Left ventricle myocardium inferior (tissue), 1 donor: ENCODE measurements at places on chromosomes 12 and 14. TPM values are rescaled to one million over a fixed set of nuclear protein-coding genes. Genes with fewer than 3 reads are reported as not detected.

GRCh38 chr12:73998894-73999293 is 538.7 kb upstream of the ATXN7L3B start:
- no peaks in the 10 kb centered on the region for H3K27me3 ChIP-seq
- no peak overlapping the region for H3K4me3 ChIP-seq
- no peaks in the 10 kb centered on the region for H3K36me3 ChIP-seq
- no peaks in the 10 kb centered on the region for H3K4me1 ChIP-seq
- no peak for DNase-seq

- no peak overlapping the region for H3K4me3 ChIP-seq
- no peaks in the 10 kb centered on the region for H3K27me3 ChIP-seq
- peaks cover 6% of the 10 kb centered on the region for H3K4me1 ChIP-seq
- H3K36me3 ChIP-seq, result no peaks in the 10 kb centered on the region
- DNase-seq, result no peak
Measured at GRCh38 chr12:47029903-47030302, 49.5 kb upstream of the PCED1B start.

- peaks cover 13% of the 10 kb centered on the region for H3K4me1 ChIP-seq
- no peaks in the 10 kb centered on the region for H3K36me3 ChIP-seq
- H3K27me3 ChIP-seq, result no peaks in the 10 kb centered on the region
- no peak overlapping the region for H3K27ac ChIP-seq
Measured at GRCh38 chr14:31059152-31059924, 33.2 kb upstream of the STRN3 start.

DNA sequence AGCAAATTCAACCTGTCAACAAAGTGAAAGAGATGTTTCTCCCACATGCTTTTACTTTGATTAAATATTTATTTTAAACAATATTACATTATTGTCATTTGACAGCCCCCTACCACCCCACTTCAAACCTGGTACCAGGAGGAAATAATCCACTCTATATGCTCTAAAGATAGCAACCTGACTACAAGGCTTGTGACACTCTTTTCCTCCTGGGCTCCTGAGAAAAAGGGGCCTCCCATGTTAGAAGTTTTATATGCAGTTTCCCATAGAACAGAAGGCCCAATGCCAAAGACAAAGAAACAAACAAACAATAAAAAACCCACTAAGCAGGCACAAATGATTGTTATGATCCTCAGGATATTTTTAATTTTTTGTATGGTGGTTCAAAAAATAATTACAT is 73.6 kb downstream of the RPS29 start:
- no peak for DNase-seq
- H3K27ac ChIP-seq, result no peak overlapping the region
- H3K36me3 ChIP-seq, result no peaks in the 10 kb centered on the region
- no peaks in the 10 kb centered on the region for H3K4me1 ChIP-seq
- H3K27me3 ChIP-seq, result no peaks in the 10 kb centered on the region

DNA sequence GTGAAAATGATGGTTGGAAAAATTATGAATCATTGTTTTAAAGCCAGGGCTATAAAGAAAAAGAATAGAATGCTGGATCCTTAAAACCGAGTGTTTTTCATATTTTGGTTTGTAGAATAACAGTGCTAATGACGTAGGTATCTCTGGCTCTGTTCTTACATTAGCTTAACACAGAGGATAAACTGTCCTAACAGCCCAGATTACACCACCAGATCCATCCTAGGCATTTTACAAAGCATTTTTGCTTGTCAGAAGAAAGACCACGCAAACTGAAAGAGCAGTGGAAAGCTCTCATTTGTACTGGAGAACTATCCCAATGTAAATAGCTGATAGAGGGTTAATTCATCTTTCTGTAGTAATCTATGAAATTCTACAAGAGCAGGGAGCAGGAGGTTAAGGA is 13.6 kb downstream of the IFT81 start:
- peaks cover 60% of the 10 kb centered on the region for H3K36me3 ChIP-seq
- H3K27me3 ChIP-seq, result no peaks in the 10 kb centered on the region
- no peak overlapping the region for H3K27ac ChIP-seq

DNA sequence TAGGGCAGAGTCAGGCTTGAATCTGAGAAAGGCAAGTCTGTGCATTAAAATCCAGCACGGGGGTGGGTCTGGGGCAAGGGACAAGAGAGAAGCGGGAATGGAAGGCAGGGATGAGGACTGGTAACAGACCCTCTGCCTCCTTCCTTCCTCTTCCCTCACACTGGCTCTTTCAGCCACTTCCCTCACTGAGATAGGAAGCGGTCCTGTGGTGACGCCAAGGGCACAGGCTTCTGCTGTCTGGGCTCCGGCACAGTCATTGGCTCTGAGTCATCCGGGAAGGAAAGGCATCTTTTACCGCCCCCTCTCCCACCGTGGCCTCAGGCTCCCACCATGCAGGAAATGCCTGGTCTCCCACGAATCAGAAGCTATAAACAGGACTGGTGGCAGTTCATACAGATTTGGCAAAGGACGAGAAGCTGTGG is 70.2 kb downstream of the ETV6 start:
- peak overlapping the region; percentile 10 for H3K27ac ChIP-seq
- peaks cover 74% of the 10 kb centered on the region for H3K4me1 ChIP-seq
- H3K4me3 ChIP-seq, result no peak overlapping the region
- no peaks in the 10 kb centered on the region for H3K36me3 ChIP-seq
- peak; percentile 28 for DNase-seq
- no peaks in the 10 kb centered on the region for H3K27me3 ChIP-seq

GRCh38 chr12:93825501-93825888 is 148.3 kb downstream of the CRADD start:
- no peaks in the 10 kb centered on the region for H3K27me3 ChIP-seq
- no peak for DNase-seq
- H3K4me1 ChIP-seq, result peaks cover 88% of the 10 kb centered on the region
- peak overlapping the region; percentile 77 for H3K27ac ChIP-seq
- no peaks in the 10 kb centered on the region for H3K36me3 ChIP-seq
- no peak overlapping the region for H3K4me3 ChIP-seq

DNA sequence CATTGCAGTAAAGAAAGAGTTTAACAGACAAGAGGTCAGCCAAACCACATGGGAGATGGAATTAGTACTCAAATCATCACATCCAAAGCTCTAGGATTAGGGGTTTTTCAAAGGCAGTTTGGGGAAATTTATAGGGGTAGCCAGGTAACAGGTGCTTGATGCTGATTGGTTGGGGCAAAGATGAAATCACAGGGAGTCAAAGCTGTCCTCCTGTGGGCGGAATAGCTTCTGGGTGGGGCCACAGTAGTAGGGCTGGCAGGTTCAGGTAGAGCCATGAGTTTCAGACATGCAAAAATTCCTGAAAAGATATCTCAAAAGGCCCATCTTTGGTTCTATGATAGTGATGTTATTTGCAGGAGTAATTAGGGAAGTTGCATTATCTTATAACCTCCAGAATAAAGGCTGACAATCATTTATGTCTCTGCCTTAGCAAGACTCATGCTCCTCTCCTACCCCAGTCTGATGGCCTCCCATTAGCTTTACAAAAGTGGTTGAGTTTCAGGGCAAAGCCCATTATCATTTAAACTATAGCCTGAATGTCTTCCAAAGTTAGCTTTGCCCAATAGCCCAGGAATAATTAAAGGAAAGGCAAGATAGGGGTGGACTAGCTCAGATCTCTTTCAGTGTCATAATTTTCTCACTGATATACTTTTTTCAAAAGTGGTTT is 42.1 kb upstream of the CNTN1 start:
- no peak for DNase-seq
- H3K4me3 ChIP-seq, result no peak overlapping the region
- no peaks in the 10 kb centered on the region for H3K36me3 ChIP-seq
- no peaks in the 10 kb centered on the region for H3K27me3 ChIP-seq
- H3K27ac ChIP-seq, result no peak overlapping the region
- no peaks in the 10 kb centered on the region for H3K4me1 ChIP-seq

GRCh38 chr14:73058922-73059673 is 764 bp downstream of the RBM25 start:
- H3K36me3 ChIP-seq, result no peaks in the 10 kb centered on the region
- no peaks in the 10 kb centered on the region for H3K27me3 ChIP-seq
- peaks cover 63% of the 10 kb centered on the region for H3K4me1 ChIP-seq
- H3K27ac ChIP-seq, result peak overlapping the region; percentile 91
- peak overlapping the region; percentile 87 for H3K4me3 ChIP-seq

DNA sequence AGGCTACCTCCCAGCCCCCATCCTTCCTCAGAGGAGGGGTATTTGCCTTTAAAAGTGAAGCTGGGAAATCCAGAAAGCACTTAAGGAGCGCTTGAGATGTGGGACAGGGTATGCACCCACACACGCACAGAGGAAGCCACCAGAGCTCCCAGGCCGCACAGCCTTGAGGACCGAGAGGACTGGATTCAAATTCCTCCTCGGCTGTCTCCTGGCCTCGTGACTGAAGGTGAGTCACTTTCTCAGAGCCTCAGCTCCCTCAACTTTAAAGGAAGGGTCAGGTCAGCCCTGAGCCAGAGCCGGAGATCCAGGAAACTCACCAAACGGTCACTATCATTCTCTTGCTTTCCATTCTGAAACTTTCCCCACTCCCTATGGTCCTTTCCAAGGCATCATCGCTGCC is 37.6 kb downstream of the BCL11B start:
- no peak overlapping the region for H3K4me3 ChIP-seq

- H3K36me3 ChIP-seq, result no peaks in the 10 kb centered on the region
- no peaks in the 10 kb centered on the region for H3K27me3 ChIP-seq
- no peak for DNase-seq
- H3K4me3 ChIP-seq, result no peak overlapping the region
- H3K27ac ChIP-seq, result no peak overlapping the region
Measured at GRCh38 chr12:60209933-60210332, 614.1 kb downstream of the SLC16A7 start.

DNA sequence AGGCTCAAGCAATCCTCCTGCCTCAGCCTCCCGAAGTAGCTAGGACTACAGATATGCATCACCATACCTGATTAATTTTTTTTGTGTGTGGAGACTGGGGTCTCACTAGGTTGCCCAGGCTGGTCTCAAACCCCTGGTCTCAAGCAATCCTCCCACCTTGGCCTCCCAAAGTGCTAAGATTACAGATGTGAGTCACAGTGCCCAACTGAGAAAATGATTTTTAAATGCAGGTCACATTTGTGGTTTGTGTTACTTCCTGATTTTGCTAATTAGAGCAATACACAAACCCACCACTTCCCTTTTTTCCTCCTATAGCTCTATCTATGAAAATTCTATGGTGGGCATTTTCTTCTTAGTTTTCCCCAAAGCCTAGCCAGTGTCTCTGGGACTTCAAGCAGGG is 45.5 kb upstream of the TMEM263 start:
- peaks cover 50% of the 10 kb centered on the region for H3K27me3 ChIP-seq
- no peaks in the 10 kb centered on the region for H3K36me3 ChIP-seq
- no peaks in the 10 kb centered on the region for H3K4me1 ChIP-seq
- H3K27ac ChIP-seq, result no peak overlapping the region
- no peak overlapping the region for H3K4me3 ChIP-seq

GRCh38 chr12:57240066-57240921 is 10.7 kb downstream of the STAC3 start:
- no peaks in the 10 kb centered on the region for H3K36me3 ChIP-seq
- peaks cover 76% of the 10 kb centered on the region for H3K4me1 ChIP-seq
- H3K4me3 ChIP-seq, result peak overlapping the region; percentile 69

GRCh38 chr12:116226026-116226425 is 51.5 kb downstream of the MED13L start:
- no peak for DNase-seq
- peaks cover 33% of the 10 kb centered on the region for H3K4me1 ChIP-seq
- H3K27me3 ChIP-seq, result no peaks in the 10 kb centered on the region
- no peak overlapping the region for H3K4me3 ChIP-seq

GRCh38 chr12:120842595-120842994 is 61.6 kb downstream of the SPPL3 start:
- no peaks in the 10 kb centered on the region for H3K27me3 ChIP-seq
- no peak overlapping the region for H3K4me3 ChIP-seq
- H3K27ac ChIP-seq, result no peak overlapping the region
- peaks cover 83% of the 10 kb centered on the region for H3K4me1 ChIP-seq
- no peaks in the 10 kb centered on the region for H3K36me3 ChIP-seq
- no peak for DNase-seq

DNA sequence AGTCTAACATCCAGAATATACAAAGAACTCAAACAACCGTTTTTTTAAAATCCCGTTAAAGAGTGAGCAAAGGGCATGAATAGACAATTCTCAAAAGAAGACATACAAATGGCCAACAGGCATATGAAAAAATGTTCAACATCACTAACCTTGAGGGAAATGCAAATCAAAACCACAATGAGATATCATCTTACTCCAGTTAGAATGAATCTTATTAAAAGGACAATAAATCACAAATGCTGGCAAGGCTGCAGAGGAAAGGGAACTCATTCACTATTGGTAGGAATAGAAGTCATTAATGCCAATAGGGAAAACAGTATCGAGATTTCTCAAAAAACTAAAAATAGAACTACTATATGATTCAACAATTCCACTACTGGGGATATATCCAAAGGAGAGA is 520.1 kb downstream of the RMST start:
- H3K27ac ChIP-seq, result no peak overlapping the region
- DNase-seq, result no peak
- no peaks in the 10 kb centered on the region for H3K4me1 ChIP-seq
- H3K27me3 ChIP-seq, result no peaks in the 10 kb centered on the region
- no peak overlapping the region for H3K4me3 ChIP-seq

DNA sequence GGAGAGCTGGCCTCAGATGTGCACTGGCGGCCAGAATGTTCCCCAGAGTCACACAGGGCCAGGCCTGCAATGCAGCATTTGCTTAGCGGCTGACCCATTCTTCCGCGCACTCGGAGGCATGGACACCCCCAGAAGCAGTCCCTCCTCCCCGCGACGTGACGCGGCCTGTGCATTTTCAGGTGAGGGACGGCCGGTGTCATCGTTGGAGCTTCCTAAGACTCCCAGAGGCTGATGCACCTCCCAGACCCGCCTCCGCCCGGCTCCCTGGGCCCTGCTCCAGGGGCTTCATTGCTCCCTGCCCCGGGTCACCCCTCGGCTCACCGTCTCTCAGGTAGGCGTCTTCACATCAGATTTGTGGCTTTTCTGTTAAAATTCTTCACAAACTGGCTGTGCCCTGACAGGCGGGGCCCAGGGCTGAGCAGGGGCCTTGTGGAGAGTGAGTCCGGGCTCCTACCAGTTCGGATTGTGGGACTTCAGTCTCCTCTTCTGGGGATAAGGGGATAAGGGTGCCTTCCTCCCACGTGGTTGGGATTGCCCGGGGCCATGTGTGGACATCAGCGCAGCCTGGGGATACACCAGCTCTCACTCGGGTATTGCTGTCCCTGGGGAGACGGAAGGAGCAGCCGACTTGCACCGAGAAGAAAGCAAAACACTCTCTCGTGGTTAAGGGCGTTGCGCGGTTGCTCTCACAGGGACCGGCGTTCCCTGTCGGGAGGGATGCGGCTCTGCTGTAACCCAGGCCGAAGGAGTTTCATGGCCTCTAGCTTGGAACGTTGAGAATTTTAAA is 249.1 kb downstream of the ADGRD1 start:
- no peaks in the 10 kb centered on the region for H3K4me1 ChIP-seq
- no peak for DNase-seq
- H3K27ac ChIP-seq, result no peak overlapping the region
- H3K4me3 ChIP-seq, result no peak overlapping the region
- no peaks in the 10 kb centered on the region for H3K36me3 ChIP-seq

GRCh38 chr12:20426191-20426590 is 57.9 kb downstream of the PDE3A start:
- H3K4me1 ChIP-seq, result peaks cover 80% of the 10 kb centered on the region
- H3K27ac ChIP-seq, result peak overlapping the region; percentile 77
- H3K27me3 ChIP-seq, result no peaks in the 10 kb centered on the region
- no peaks in the 10 kb centered on the region for H3K36me3 ChIP-seq
- DNase-seq, result peak; percentile 53
- H3K4me3 ChIP-seq, result peak overlapping the region; percentile 1

ATP23 gene
- 7.4 TPM for total RNA-seq

KIF26A gene
- total RNA-seq, result 6.5 TPM

KERA gene
- not detected for total RNA-seq

TPH2 gene
- not detected for total RNA-seq

RNASE3 gene
- not detected for total RNA-seq

ZNF641 gene
- 16.0 TPM for total RNA-seq

TRHDE gene
- total RNA-seq, result 0.96 TPM

NGB gene
- total RNA-seq, result not detected

PZP gene
- total RNA-seq, result 0.36 TPM
